ENCODE measurements at places on chromosomes 5 and 9.

DNA sequence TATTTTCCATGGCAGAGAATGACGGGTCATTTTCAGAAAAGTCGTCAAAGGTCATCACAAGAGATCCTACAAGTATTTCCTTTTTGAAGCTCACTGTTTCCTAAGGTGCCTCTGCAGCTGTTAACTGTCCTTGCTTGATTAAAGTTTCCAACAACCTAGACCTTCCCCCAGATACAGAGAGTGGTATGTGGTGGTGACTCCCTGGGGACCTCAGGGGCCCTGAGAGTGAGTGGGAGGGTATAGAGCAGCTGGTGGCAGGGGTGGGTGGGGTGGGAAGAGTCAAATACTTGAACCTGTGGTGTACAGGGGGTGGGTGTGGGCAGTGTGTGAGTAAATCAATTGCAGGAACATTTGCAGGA, 1.6 kb upstream of the CD72 start:
- DNase-seq = no peak

DNA sequence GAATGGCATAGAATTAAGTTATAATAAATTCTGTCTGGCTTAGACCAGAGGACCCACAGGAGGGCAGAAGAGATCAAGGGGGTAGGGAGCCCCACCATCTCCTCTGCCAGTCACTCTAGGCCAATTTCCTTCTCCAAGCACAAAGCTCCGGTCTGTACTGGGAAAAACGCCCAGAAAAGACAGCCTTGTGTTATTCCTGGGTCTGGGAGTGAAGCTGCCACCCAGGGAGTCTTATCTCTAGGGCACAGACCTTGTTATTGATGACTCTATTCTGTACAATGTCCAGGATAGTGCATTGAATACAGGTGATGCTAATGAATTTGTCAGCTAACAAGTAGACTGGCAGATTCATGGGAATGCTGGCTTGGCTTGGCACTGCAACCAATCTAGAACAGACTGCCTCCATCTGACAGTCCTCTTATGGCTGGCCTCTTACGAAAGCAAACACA, 60.7 kb downstream of the MED27 start:
- DNase-seq = no peak

DNA sequence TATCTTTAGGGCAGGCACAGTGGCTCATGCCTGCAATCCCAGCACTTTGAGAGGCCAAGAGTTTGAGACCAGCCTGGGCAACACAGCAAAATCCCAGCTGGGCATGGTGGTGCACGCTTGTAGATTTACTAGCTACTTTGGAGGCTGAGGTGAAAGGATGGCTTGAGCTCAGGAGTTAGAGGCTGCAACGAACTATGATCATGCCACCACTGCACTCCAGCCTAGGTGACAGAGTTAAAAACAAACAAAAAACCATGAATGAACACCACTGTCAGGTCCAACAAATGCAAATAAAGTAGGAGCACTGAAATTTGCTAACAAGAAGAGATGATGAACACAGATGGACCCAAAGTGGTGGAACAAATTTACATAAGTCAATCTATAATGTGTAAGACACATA, 4.9 kb downstream of the PTBP3 start:
- no peak for DNase-seq

- no peak for DNase-seq
Observed at GRCh38 chr5:119280380-119280779, 75.4 kb upstream of the TNFAIP8 start.

GRCh38 chr5:54458221-54458620, 2.7 kb downstream of the HSPB3 start:
- no peak for DNase-seq

DNA sequence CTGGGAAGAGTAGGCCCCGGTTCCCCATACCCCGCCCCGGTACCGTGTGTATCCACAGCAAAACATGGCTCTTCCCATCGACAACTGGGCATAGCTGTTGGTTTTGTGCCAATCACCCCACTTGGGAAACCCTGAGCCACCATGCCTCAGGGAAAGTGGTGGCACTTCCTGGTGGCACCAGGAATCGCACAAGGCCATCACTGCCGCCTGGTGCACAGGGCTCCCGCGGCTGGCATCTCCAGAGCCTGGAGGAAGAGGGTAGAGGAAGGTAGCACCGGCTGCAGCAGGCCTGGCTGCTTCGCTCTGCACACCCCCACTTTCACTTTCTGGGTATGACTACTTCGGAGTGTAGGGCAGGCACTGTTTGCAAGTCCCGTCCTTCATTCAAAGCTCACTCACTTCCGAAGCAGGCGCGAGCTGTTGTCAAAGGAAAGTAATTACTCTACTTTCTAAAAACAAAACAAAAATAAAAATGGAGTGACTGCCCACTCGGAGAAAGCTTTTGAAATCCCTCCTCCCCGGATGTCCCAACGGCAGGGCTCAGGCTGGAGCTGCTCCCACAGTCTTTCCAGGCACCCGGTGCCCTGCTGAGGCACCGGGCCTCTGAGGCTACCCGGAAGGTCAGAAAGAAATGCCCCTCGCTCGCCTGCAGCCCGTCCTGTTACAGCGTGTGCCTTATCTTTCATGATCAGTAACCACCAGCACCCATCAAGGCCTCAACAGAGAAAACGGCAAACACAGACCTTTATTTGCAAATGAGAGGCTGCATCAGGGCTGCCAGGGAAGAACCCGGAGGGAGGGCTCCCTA, 2.0 kb downstream of the BRD3 start:
- DNase-seq = no peak

DNA sequence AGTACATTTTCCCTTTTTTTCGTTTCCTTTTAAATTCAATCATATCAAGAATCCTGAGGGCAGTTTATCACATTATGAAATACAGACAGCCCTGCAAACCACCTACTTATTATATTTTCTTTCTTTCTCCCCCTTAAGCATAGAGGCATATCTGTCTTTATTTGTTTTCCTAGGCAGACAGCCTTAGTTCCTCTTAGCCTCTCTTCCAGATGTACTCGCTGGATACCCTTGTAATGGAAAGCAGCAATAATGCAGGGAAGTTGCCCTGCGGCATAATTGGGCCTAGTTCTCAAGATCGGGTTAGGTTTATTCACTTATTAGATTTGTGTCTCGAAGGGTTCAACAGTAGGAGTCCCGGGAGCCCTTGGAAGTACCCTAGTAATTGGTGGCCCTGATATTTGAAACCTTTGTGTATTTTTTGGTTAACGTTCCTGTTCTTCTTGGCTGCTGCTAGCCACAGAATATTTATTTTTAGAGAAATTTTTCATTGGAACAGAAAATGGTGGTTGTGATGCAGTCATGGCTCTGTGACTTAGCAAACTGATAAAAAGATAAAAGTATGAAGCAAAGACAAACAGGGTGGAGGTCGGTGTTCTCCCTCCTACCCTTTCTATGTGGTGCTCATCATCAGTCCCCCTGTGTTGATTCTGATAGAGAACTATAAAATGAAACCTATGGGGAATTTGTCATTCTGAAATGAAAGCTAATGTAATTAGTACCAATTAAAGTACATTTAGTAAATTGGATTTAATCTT, 6.4 kb downstream of the TLE4 start:
- no peak for DNase-seq

DNA sequence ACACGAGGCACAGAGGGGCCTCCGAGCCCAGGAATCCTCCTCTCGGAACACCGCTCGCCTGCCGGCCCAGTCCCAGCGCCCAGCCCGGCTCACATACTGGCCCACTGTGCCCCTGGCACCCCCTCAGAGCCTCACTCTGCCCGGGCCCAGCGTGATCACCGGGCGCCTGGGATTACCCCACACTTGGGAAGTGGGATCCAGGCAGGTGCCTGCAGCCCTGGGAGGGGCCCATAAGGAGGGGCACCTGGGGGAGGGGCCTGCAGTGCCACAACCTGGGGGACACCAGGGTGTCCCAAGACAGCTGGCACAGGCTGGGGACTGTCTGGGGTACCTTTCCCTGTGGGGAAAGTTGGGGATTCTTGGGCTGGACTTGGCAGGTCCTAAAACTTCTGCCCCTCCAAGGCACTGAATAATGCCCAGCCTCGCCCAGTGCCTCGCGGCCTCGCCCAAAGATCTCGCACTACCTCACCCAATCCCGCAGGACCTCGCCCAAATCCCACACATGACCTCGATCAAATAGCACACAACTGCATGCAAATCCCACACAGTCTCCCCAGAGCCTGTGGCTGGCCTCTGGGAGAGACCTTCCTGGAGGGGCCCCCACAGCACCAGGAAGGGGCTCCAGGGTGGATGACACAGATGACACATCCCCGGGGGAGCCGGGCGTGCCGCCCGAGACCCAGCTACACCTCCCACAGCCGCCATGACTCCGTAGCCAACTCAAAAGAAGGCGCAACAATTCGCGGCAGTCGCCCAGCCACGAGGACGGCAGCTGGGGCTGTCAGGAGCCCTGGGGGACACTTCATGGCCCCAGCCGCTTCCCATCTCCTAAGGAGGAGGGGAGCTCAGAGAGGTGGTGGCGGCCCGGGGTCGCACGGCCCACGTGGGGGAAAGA, 13.7 kb downstream of the NOTCH1 start:
- no peak for DNase-seq

DNA sequence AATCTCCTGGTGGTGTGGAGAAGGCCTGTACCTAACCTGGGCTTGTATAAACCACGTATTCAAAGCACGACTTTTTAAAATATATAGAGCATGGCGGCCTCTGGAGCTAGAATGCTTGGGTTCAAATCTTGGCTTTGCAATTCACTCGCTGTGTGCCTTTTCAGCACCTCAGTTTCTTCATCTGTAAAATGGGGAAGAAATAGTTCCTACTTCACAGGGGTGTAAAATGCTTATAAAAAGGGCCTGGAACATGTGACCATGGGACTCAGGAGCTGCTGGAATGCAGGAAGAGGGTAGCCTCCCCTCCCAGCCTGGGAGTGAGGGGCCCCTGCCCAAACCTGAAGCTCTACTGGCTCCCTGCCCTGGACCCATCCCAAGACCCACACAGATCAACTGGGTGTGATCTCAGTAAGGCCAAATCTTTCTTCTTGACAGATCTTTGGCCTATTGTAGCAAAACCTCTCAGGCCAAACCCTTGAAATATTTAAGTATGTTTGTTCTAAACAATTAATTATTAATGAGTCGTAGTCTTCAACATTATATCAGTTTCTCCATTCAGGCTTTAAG, 269.0 kb downstream of the ZSWIM6 start:
- no peak for DNase-seq
